NCI-H1417 (cell line): ENCODE measurements at places on chromosomes 5 and 9.

- DNase-seq: peak; percentile 3
Measured at GRCh38 chr9:77177894-77178794, 810 bp downstream of the VPS13A start.

DNA sequence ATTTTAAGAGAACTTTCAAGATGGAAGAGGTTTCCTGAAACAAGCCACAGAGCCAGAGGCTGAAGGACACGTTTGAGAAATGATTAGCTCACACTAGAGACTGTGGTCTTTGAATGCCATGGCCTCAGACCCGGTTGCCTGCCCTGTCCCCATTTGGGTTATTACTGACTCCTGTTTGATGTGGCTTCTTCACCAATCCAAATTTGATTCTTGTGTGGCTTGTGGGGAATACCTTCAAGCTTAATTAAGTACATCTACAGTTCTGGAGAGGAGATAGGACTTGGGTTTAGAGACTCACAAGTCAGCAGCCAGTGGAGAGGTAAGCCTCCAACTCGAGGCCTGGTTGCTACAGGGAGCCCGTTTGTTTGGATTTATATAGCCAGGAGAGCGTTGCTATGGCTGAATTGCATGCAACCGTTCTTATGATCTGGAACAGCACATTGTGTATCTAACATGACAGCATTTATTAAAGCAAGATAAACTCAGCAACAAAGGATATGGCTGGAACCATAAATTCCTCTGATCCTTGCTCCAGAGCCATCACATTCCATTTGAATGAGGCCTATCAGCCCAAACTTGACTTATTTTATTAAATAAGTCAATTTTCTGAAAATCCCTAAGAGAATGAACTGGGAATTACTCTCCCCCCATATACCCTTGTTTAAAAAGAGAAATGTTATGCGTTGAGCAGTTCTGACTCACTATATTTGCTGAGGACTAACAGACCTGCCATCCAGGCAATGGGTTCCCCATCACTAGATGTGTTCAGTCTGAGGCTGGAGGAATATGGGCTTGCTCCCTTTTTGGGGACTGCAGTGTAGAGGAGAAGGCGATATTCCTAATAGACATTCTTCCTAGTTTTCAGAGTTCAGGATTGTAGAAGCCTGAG lies 88.4 kb upstream of the TNFSF8 start:
- DNase-seq: no peak

GRCh38 chr9:16031971-16032370 lies 479.1 kb downstream of the CCDC171 start:
- no peak for DNase-seq

DNA sequence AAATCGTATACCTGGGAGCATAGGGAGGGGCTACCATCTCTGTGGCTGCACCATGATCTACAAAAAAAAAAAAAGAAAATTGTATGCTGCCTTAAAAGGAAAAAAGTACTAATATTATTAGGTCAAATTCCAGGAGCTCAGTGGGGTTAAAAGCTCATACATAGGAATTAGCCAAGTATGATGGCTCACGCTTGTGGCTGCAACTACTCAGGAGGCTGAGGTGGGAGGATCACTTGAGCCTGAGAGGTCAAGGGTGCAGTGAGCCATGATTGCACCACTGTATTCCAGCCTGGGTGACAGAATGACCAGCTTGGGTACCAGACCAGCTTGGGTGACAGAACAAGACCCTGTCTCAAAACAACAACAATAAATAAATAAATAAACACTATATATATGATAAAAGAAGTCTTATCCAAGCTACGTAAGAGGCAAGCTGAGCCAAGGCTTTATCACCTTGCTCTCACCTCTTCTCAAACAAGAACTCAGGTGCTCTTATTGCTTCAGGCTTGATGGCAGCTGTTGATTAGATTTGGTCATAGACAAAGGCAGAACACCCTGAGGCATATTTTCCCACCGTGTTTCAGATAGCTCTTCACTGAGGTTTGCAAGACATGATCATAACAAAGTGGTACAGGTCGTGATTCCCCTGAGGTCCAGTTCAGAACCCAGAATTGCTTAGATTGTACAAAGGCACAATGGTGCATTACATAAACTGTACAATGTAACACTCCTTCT lies 3.3 kb upstream of the FBXW11 start:
- DNase-seq: no peak

- DNase-seq: no peak
Measured at GRCh38 chr9:72041369-72041768, 19.0 kb downstream of the C9orf57 start.

DNA sequence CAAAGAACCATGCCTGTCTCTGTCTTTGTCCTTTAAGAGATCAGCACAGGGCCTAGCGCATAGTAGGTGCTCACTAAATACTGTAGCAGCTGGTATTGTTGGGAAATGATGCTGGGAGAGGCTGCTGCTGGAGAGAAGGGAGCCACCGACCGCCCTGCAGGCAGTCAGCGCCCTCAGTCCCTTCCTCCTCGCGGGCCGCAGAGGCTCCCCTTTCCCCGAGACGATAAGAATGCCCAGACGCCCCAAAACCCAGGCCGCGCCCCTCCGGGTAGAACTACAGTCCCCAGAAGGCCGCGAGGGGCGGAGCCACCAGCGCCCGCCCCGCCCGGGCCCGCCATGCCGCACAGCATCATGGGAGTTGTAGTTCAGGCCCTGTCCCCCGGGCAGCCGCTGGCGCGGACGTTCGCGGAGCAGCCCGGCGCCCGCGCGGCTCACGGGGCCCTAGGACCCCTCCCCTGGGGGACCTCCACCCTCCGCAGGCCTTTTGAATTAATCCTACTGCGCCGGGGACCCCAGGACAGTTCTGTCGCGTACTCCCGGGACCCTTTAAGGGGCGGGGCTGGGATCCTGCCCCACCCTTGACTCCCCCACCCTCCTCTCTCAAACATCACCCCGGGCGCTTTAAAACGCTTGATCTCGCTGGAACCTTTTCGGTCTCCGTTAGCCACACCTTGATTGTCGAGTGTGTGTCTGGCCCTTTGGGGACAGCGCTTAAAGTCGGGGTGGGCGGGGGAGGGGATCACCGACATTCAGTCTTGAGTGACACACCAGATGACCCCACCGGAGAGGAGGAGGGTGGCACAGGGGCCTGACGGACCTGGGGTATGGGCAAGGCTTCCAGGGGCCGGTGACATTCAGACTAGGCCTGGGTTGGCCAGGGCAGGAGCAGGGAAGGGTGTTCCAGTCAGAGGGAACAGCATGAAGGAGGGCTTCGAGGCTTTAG lies 24.8 kb upstream of the IER5L start:
- peak; percentile 79 for DNase-seq

DNA sequence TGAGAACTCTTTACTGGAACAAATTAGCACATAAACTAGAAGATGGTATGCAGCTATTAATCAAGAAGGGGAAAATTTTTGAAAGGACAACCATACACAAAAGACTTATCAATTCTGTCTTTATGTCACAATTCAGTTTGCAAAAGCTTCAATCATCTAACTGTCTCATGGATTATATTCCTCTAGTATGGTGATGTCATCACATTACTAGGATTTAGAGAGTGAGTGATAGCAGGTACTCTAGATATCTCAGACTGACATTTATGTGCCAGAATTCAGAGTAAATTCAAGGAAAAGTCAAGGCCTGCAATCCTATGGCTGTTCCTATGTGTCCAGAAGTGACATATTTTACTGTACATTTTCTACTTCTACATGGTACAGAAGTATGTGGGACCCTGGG lies 318.9 kb upstream of the GRAMD2B start:
- DNase-seq: no peak

DNA sequence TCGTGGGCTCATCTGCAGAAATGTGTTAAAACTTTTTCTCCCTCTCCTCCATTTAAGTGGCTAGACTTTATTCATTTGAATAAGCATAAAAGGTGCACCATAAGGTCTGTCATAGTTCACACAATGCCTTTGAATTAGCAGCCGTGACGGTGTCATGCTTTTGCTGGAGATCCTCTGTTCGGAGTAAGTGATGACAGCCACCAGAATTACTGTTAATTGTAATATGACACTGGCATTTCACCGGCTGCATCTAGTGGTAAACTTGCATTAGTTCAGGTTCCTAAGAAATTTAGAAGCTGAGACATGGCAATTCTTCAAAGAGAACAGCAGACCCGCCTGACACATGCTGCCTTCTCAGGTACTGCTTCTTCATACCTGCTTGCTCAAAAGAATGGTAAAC lies 241.7 kb downstream of the EBF1 start:
- no peak for DNase-seq

- no peak for DNase-seq
Measured at GRCh38 chr9:3648722-3649246, 123.0 kb upstream of the RFX3 start.

DNA sequence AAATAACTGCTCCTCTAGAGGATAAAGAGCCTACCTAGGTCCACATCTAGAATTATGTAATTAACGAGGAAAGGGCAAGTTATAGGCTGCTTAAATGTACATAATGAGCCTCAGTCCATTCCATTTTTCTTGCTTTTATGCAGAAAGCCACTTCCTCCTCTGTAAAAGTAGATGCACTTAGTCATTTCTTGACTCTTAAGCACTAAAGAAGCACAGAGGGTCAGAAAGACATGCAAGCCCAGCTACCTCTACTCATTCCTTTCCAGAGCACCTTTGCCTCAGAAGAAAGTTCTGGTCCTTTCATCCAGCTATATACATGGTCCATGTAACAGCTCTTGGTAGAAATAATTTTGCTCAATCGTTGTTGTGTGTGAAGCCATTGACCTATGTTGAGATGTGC lies 308.0 kb upstream of the NREP start:
- no peak for DNase-seq

- DNase-seq: no peak
Measured at GRCh38 chr9:128027705-128028104, 39.4 kb downstream of the NAIF1 start.

DNA sequence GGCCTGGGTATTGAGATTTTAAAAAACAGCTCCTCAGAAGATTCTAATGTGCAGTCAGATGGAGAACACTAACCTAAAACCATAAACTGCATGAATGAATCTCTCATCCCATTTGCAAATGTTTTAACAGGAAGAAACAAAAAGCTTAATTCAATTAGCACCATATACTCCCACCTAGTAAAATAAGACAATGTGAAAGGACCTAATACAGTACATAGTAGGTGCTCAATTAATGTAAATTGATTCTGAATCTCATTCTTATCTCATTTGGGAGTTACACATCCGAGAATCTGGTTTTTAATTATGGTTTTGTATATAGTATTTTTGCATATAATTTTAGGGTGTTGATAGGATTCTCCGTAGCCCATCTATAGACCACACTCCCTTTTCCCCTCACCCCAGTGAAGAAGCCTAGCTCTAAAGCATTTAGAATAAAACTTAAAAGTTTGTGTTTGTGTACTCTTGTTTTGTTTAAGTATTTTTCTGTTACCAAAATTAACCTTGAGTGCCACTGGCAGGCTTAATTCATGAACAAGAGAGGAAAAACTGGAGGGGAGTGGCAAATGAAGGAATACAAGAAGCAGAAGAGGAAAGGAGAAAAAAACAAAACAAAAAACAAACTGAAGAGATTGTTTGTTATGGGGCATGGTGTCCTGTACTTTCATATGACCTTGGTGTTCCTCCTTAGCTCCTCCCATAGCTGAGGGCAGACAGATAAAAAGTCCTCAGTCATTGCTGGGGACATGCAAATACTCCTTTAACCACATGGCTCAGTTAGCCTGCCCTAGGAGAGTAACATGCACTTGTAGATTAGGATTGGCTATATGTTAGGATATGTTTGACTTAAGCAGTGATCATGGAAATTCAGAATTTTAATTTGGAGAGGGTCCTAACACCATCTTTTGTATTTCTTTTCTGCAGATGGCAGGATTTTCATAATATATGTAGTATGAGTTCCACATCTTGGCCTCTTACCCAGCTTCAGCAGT lies 1.2 kb downstream of the RNF14 start:
- DNase-seq: no peak

DNA sequence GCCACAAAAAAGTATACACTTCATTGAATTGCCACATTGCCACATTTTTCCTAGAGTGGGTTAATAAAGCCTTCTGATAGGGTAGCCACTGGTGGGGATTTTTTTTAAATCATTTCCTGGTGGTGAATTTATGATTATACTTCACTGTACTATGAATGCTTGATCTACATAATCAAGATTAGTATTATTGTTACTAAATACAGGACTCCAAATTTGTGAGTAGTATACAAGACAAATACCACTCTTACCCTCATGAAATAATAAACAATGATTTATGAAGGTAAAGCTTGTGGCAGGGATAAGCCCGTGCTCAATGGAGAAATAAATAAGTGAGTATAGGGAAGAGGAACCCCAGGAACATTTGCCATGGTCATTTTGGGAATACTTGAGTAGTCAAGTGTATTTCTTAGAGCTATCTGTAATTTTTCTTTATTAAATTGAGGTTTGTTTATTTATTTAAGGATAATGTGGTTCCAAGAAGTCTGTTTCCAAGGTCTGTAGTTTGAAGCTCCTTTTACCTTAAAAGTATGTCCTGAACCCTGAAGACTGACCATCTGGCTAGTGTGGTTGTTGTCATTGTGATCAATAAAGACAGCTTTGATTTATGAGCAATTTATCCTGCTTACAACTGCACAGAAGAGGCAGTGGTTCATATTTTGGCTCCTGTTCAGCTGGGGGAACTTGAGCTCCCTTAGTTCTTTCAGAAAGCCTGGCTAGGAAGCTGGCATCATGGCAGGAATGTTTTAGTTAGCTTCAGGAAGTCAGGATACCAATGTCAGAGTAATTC lies 118.6 kb downstream of the ZSWIM6 start:
- peak; percentile 76 for DNase-seq

- peak; percentile 14 for DNase-seq
Measured at GRCh38 chr9:98978231-98978681, 34.5 kb downstream of the COL15A1 start.

DNA sequence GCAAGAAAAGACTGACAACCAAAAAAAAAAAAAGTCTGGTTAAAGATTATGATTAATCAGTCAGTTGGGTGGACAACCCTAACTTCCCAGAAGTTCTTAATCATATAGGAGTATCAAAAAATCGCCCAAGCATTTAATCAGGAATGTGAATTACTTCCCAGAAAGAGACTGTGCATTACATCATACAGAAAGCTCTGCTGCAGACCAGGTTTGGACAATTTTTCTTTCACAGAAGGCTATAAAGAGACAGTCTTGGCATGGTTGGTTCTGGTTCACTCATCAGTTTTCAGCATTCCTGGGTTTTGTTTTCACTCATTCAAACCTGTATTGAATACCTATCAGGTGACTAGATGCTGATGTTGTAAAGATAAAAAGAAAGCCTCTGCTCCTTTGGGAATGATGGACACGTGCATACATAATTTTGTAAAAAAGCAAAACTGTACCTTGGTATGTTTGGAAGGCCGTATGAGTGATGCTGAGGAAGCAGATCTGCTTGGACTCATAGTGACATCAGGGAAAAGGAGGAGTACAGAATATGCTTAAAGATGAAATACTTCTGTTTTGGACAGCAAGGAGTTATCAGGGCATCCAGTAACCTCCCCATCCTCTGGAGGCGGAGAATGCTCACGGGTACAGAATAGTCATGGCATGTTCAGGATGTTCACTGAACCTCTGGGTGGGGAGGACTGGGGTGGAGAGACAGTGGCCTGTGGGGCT lies 178.4 kb downstream of the GNA14 start:
- no peak for DNase-seq
